ENCODE measurements at places on chromosomes 4 and X.

GRCh38 chrX:100643956-100644860 lies at the start of gene SRPX2:
Gene SRPX2 (plus strand): TSS chrX:100644199. CDS start chrX:100646323, 2,124 bp downstream.
- DNase-seq: no peak

DNA sequence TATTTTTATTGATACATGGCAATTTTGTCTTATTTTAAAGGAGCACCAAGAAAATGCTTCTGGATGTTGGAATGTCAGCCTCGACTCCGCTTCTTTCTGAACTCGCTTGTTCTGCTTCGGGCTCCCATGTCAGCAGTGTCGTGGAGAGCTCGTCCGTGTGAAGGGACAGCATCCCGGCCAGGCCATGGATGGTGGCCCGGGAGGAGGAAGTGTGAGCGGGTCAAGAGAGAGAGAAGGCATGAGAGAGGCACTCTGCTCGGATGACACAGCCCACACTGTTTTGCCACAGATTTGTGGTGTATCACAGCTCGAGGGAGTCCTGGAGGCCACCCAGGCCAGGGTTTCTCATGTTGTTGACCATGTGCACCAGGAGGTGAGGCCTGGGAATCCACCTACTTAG lies 107.0 kb downstream of the TRAPPC11 start:
- no peak for DNase-seq

GRCh38 chrX:130654409-130654950 lies 248.5 kb downstream of the ENOX2 start:
- DNase-seq: no peak

DNA sequence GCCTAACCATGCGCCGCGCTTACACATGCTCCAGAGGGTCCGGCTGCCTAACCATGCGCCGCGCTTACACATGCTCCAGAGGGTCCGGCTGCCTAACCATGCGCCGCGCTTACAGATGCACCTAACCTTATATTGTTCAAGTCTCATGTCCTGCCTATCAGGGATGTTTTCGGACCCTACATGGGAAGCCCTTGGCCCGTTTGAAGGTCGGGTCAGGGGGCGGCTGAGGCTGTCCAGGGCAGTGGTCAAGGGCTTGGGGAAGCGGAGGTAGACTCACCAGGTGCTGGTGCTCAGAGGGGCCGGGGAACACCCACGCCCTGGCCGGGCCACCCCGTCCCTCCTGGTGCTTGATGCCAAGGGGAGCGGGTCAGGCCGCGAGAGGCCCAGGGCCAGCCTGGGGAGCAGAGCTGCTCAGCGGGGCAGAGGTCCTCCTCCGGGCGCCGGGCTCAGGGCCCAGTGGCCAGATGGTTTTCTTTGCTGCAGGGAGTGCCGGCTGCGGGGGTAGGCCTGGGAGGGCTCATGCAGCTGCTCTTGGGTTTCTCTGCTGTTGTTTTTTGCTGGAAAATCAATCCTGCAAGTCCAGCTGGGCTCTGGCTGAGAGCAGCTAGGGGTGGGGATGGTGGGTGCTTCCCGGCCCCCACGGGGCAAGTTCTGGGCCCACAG lies 35.4 kb upstream of the SPON2 start:
- no peak for DNase-seq

DNA sequence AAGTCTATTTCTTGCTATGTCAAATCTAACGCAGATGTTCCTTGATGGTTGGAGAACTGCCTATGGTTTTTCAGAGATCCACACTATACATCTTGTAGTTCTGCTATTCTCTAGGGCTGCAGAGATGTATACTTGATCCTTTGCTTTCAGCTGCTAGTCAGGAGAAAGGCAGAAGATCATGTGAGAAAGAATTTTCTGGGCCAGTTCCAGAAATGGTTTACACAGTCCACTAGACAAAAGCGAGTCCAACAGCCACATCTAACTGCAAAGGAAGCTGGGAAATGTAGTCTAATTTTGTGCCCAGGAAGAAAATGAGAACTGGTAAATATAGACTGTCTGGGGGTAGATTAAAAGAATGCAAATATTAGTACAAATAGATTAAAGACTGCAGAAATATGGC lies 394.3 kb upstream of the SLIT2 start:
- no peak for DNase-seq

GRCh38 chr4:80781431-80781830 lies 249.1 kb upstream of the BMP3 start:
- DNase-seq: no peak

- DNase-seq: no peak
Observed at GRCh38 chr4:18815081-18815778, 793.7 kb upstream of the LCORL start.

DNA sequence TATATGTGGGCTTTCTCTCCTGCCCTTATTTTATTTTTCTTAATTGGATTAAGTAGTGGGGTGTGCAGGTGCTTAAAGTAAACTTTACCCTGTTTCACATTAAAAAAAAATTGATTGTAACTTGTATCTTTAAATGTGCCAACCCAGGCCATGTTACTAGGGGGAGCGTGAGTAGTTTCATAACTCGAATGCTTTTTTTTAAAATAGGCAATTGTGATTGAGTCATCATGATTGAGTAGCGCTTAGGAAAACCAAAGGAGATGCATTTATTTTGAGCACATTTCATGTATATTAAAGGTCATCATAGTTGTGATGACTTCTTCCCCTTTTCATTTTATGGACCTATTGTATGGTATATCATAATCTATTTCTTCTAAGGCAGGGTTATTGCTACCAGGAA lies 32.2 kb downstream of the GPAT3 start:
- no peak for DNase-seq

GRCh38 chr4:1375761-1376322 lies 28.8 kb downstream of the UVSSA start:
- DNase-seq: no peak

DNA sequence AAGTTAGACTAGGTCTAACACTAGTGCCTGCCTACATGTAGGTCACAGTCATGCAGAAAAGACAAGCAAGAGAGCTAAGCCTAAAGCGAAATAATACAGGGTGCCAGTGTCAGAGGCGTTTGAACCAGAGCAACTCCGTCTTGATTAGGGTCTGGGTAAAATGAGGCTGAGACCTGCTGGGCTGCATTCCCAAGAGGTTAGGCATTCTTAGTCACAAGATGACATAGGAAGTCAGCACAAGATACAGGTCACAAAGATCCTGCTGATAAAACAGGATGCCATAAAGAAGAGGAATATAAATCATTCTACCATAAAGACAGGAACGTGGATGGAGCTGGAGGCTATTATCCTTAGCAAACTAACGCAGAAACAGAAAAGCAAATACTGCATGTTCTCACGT lies 120.9 kb downstream of the BEND2 start:
- DNase-seq: no peak

DNA sequence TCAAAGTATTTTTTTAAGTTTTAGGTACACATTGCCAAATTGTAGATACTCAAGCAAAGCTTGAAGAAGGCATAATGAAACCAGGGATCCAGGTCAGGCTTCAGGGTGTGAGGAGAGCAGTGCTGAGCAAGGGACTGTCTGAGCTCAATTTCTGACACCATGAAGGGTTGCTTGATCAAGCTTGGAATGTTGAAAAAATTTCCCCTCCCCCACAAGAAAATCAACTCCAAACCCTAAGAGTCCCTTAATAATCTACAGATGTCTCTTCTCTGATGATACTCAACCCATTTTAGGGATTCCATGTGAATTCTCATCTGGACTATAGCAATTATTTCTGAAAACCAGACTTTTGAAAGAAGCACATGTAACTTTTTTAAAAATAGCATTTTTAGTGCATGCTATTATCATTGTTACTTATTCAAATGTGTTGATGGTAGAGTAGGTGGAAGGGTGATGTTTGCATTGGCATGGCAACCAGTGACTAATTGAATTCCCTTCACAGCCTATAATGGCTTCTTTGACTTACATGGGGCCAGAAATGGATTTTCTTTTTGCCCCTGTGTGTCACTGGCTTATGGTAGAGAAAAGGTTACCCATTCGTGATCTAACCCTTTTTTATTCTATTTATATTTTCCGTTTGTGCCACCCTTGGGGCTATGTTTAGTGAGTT lies 252.0 kb downstream of the FBXW7 start:
- no peak for DNase-seq

DNA sequence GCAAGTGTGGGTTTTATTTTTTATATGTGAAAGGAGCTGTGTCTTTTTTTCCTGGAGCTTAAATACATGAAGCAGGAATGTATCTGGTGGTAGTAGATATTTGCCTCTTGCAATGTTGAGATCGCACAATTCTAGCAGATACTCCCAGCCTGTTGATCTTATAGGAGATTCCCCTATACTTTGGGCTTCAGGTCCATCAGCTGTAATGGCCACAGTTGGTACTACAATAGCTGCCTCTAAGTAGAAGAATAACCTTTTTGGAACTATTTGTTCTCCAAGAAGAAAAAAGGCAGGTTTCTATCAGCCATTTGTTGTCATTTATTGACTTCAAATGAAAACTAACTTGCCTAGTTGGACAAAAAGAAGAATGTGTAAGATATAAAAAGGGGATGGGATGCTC lies 37.7 kb downstream of the LIMCH1 start:
- DNase-seq: no peak

- no peak for DNase-seq
Observed at GRCh38 chr4:138958519-138958918, 57.1 kb upstream of the NOCT start.

GRCh38 chrX:40010550-40011321 lies 87.0 kb downstream of the BCOR start:
- no peak for DNase-seq

DNA sequence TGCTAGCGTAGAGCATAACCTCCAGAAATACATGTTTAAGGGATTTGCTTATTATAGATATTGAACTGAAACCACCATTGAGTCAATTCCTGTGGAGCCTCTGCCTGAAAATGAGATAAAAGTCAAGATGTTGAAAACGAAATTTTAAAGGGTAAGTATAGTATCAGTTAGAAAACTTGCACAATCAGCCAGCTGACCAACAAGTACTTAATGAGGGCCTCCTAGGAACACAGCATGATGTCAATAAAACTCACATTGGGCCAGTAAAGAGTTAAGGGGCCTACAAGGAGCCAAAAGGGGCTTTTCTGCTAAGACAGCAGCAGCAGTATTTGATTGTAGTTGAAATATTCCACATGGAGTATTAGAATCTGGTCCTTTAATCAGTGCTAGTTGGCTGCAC lies 314.1 kb upstream of the PPARGC1A start:
- DNase-seq: no peak

GRCh38 chrX:149837639-149838038 lies 43.3 kb upstream of the MAGEA8 start:
- no peak for DNase-seq

DNA sequence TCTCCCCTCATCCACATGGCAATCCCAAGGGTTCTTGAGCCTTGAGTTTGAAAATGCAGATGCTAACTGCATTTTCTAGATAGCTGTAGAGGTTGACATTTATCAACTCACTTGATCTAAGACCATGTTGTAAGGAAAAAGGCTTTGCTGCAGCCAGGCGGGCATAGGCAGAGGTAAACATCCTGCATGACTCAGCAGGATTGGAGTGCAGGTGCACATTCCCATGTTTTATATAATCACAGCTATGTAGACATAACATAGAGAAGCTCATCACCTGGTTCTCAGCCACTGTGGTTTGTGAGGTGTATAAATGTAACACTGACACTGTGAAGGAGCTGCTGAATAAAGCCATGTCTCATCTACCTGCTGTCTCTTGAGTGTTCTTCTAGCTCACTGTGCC lies 62.3 kb upstream of the PDE5A start:
- no peak for DNase-seq

- no peak for DNase-seq
Observed at GRCh38 chrX:6667048-6667768, 132.3 kb upstream of the VCX3A start.

- no peak for DNase-seq
Observed at GRCh38 chr4:123941306-123941705, 544.7 kb downstream of the SPRY1 start.

GRCh38 chrX:145735036-145735435 lies 82.6 kb upstream of the SLITRK2 start:
- no peak for DNase-seq

DNA sequence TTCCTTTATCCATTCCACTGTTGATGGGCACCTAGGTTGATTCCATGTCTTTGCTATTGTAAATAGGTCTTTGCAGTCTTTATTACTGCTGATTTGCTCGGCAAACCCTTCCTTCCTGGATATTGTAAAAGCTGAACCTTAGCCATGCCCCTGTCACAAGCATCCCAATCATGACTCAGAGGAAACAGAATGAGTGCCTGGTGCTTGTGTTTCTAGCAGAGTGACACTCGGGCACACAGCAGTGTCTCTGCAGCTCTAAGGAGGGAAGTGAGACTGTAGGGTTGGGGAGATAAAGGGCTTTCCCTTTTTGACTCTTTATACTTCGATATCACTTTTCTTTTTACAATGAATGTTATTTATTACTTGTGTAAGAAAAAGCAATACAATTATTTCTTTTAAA lies 83.3 kb downstream of the AKAP4 start:
- DNase-seq: no peak

- DNase-seq: no peak
Observed at GRCh38 chr4:139672215-139672614, 6.6 kb downstream of the MGST2 start.

GRCh38 chrX:148593987-148594386 lies 93.6 kb downstream of the AFF2 start:
- DNase-seq: no peak

GRCh38 chrX:131301155-131301554 lies 12.0 kb upstream of the IGSF1 start:
- DNase-seq: no peak

- no peak for DNase-seq
Observed at GRCh38 chr4:14233126-14233525, 605.6 kb upstream of the BOD1L1 start.

- DNase-seq: no peak
Observed at GRCh38 chr4:82500435-82501153, 61.2 kb downstream of the TMEM150C start.

- DNase-seq: no peak
Observed at GRCh38 chr4:158529505-158529904, 7.8 kb downstream of the RXFP1 start.

GRCh38 chr4:14853176-14853943 lies 148.9 kb upstream of the CPEB2 start:
- DNase-seq: no peak

DNA sequence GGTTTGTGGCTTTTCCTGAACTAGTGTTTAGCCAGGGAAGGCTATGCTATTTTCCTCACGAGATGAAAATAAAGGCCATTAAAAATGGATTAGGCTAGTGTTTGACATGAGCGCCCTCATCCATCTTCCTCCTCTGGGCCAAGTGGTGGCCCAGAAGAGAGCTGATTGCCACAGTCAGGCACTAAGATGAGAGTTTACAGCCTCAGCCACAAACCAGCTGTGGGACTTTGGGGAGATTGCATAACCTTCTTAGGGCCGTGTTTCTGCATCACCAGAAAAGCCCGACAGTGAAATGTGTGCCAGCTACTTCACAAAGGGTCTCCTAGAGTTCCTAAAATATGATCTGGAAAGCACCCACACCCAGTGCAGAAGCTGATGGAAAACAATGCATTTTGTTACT lies 42.3 kb upstream of the LNX1 start:
- DNase-seq: no peak

GRCh38 chrX:136162827-136163570 lies 15.7 kb downstream of the FHL1 start:
- DNase-seq: peak; percentile 57

- no peak for DNase-seq
Observed at GRCh38 chr4:96379524-96379923, 539.6 kb downstream of the PDHA2 start.
